CD4-positive, alpha-beta T cell (primary cell): ENCODE measurements at places on chromosomes 5 and 9.

DNA sequence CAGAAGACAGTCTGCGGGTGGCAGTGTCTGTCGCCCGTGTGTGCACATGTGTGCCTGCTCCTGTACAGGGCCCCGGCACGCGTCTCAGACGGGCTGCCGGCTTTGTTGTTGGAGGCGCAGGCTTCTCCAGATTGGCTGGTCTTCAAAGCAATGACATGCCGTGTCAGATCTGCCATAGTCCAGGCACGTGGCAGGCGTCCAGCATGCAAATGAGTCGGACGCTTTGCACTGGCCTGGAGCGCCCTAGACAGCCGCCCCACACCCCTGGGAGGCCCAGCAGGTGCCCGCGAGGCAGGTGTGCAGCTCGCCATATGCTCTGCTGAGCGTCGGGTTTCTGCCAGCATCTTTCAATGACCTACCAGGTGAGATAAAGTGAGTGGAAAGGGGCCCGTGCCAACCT is 71.5 kb downstream of the GADD45G start:
- no peak for DNase-seq

GRCh38 chr5:39189292-39189955 is 29.9 kb downstream of the FYB1 start:
- no peak for DNase-seq

GRCh38 chr5:35476797-35477196 is 140.9 kb upstream of the SPEF2 start:
- DNase-seq, result no peak

- DNase-seq, result no peak
Observed at GRCh38 chr9:135887021-135887507, 20.3 kb downstream of the CAMSAP1 start.

GRCh38 chr9:30504502-30504905 is 1879.9 kb upstream of the ACO1 start:
- DNase-seq, result no peak

DNA sequence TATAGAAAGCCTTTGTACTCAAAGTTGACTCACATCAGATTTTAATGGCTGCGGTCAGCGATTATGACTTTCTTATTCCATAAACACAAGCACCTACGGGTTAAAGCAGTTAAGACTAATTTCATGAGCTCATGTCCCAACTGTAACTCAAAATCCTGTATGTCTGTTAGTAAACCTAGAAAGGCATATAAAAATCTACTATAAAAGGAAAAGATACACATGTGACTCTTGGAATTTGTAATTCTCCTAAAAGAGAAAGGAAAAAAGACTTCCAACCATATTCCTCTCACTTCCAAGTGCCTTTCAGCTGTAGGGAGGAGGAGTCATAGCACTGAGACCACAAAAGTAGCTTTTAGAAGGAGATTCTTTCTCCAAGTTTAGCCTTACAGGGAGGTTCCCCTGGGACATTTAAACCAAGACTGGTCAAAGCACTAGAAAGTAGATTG is 129.1 kb downstream of the EBF1 start:
- DNase-seq, result no peak

GRCh38 chr5:988322-988721 is 20.3 kb upstream of the NKD2 start:
- DNase-seq, result no peak

DNA sequence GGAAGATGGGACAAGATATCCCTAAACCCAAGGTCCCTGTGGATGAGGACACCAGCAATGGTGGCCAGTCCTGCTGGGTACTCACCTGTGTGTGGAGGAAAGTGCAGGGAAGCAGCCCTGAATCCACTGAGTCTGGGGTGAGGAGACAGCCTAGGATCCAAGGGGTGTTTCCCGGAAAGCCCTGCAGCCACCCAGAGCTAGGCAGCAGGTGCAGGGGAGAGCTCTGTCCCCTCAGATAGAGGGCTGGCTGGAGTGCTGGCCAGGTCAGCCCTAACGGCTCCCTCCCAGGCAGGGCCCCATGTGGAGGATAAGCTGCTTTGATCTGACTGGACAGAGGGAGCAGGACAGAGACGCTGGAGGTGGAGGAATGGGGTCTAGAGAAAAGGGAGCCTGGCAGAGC is 344.7 kb upstream of the IRX4 start:
- no peak for DNase-seq

- no peak for DNase-seq
Observed at GRCh38 chr5:135137146-135137915, 103.3 kb upstream of the PITX1 start.

GRCh38 chr9:115594557-115594956 is 476.6 kb upstream of the TNC start:
- no peak for DNase-seq

DNA sequence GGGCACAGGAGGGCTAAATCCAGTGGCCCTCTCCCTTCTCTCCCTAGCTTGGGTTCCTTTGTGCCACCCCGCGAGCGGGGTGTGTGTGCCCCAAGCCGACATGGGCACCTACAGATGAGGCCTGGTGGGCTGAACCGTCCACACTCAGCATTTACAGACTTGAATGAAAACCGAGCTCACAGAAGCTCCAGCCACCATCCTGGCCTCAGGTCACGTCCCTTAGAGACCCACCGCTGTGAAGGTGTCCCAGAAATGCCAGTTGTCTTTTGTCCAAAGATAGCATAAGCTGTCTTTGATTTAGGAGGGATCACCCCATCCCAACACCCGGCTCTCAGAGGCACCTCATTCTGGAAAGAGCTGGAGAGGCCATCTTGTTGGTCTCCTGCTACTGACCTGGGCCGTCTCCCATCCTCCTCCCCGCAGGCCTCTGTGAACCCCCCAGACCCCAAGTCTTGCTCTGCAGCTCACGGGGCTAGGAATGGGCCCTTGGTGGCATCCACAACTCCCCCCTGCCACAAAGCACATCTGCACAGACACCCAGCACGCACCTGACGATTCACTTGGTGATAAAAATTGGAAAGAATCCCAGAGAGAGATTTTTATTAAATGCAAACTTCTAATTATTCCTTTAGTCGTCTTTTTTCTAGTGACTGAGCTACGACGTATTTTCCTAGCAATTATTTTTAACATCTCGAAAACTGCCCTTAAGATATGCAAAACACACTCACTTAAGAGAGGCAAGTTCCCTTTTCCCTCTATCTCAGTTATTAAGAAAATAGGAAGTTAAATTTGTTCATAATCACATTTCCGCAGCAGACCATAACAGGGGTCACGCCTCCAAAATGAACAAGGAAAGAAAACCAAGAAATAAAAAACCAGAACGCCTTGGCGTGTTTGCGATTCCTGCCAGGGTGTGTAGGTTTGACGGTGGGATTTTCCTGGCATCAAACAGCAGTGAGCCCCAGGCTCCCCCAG is 80.5 kb upstream of the LMX1B start:
- no peak for DNase-seq

DNA sequence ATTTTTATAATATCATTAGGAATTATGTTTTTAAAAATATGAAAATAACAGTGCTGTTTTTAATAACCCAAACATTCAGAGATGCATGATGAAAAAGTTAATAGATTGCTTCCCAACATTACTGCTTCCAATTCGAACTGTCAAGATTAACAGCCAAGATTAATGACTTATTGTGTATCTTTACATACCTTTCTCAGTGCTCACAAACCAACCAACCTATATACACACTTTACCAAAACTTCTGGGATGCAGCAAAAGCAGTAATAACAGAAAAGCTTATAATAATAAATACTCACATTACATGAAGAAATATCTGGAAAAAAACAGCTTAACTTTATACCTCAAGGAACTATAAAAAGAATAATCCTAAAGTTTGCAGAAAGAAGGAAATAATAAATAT is 82.1 kb downstream of the TMEM232 start:
- DNase-seq, result no peak

DNA sequence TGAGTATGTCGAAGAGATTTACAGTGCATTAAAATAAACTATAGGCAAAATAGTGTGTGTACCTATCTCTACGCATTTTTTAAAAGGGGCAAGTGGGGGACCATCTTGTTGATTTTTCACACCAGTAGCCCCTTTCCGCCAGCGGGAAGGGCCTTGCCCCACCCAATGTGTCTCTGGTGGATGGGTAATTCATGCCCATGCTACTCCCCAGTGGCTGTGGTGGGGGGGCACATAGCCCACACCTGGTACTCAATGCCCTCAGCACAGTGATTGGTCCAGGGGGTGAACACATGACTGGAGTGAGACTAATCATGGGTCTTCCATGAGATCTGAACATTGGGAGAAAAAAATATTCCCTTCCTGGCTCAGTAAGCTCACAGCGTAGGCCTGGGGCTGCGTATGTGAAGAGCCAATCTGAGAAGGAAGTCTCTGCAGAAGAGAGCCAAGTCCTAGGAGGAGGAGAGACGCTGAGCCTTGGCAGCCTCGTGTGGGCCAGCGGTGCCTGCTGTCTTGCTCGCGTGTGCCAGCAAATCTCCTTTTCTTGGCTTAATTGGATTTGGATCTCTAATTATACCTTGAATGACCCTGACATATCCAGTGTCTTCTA is 103.4 kb downstream of the ADAMTS2 start:
- DNase-seq, result no peak

DNA sequence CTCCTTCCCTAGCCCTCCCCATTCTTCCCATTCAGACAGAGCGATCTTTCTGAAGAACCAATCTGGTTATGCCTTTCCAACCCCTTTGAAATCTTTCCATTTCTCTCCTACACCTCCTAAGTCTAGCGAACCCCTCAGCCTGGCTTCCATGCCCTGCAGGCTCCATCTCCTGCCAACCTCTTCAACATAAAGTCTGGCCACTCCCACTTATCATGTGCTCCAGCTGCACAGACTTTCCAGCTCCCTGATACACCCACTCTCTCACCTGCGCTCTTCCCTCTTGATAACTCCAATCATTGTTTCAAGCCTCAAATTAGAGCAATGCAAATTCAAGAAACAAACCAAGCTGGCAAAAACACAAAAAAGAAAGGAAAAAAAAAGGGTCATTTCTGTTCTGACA is 3.8 kb upstream of the ORM1 start:
- DNase-seq, result no peak

DNA sequence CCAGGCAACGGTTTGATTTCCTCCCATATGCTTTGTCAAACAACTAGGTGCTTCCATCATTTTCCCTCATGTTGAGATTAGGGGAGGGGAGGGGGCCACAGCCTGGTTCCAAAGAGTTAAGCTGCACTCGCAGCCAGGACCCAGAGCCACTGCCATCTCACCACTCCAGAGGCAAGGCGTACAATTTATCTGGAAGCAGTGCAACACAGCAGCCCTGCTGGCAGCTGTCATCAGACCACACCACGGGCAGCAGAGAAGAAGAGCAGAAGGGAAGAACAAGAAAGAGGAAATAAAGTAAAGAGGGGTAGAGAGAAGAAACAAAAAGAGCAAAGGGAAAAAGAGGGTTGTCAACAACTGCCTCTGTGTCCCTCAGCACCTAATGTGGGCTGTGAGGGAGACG is 38.9 kb downstream of the MED27 start:
- no peak for DNase-seq
